ENCODE measurements at places on chromosomes 12 and 14.

GRCh38 chr12:12214635-12215131 is 52.2 kb downstream of the LRP6 start:
- DNase-seq: no peak

- no peak for DNase-seq
These were observed 70.2 kb upstream of the NCOR2 start for GRCh38 chr12:124637581-124637981.

GRCh38 chr12:109738209-109738608 is 24.6 kb downstream of the FAM222A start:
- DNase-seq: no peak

- DNase-seq: no peak
These were observed 18.8 kb upstream of the SLCO1A2 start for GRCh38 chr12:21353487-21353886.

DNA sequence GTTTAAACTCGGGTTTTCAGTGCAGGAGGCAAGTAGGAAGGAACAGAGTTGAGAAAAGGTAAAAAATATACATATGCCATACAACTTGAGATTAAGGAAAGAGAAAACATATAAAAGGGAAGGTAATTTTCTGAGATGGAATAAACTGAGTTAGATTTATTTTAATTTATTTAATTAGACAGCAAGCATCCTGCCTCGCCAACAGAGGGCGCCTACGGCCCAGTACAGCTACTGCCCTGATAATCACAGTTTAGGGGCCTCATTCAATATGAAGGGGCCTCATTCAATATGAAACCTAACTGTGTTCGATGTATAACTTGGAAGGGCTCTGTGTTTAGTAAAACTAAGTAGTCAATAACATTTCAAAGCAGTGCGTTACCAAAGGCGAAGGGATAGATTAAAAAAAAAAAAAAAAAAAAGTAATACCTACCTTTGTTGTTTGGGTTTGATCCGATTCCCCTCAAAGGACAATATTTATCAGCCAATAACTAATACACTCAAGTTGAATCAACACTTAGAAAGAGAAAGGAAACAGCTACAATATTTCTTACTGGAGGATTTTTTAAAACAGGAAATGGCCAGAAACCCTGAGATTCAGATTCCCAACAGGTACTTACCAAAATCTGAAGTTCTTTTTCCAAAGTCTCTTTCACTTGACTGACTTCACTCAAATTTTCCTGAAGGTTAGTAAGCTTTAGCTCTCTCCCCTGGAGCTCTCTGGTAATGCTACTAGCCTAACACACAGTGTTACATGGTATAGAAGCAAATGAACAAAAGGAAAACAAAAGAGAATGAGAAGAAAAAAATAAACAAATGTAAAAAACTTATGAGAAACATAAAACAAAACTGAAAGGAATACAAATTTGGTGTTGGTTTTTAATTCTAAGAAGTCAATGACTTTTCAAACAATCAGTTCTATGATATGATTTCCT is 70.0 kb upstream of the VPS33A start:
- peak; percentile 71 for DNase-seq

- no peak for DNase-seq
These were observed 1.0 kb upstream of the PTMS start for GRCh38 chr12:6765048-6765633.

GRCh38 chr12:53461059-53461458 is 9.2 kb downstream of the PCBP2 start:
- DNase-seq: no peak

GRCh38 chr12:67442347-67442841 is 173.2 kb downstream of the CAND1 start:
- no peak for DNase-seq

DNA sequence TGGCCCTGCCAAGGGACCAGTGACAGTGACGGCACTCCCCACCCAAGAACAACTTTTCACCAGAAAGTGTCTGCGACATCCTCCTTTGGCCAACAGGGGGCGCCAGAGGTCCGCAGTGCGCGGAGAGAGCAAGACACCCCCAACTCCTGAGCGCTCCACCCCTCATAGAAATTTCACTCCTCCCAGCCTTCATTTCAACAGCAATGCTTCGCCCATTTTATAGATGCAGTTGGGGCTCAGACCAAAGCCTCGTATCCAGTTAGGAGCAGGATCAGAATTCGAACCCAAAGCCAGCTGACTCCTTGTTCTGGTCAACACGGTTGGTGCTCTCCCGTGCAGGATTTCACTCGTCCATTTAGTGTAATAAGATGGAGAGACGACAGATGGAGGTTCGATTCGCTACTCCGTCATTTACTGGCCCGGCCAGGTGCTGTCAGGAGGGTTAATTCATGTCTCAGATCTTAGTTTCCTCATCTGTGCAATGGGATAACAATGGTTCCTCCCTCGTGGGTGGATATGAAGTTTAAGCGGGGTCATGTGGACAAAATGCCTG is 2.4 kb upstream of the POP5 start:
- DNase-seq: peak; percentile 66

DNA sequence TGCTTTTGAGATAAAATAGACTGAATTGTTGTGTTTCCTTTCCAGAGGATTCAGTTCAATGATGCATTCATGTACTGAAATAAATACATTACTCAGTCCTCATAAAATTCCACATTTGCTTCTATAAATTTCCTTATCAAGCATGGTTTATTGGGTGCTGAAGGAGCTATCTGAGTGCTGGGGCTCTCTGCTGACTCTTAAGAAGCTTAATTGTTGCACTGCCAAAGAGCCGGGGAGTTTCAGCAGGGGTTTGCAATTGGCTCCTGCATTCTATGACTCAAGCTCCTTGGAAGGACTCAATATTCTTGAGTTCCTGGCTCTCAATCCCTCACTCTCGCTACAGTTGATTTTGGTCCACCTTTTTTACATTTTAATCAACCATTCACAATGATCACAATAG is 69.8 kb upstream of the PYGL start:
- DNase-seq: no peak

DNA sequence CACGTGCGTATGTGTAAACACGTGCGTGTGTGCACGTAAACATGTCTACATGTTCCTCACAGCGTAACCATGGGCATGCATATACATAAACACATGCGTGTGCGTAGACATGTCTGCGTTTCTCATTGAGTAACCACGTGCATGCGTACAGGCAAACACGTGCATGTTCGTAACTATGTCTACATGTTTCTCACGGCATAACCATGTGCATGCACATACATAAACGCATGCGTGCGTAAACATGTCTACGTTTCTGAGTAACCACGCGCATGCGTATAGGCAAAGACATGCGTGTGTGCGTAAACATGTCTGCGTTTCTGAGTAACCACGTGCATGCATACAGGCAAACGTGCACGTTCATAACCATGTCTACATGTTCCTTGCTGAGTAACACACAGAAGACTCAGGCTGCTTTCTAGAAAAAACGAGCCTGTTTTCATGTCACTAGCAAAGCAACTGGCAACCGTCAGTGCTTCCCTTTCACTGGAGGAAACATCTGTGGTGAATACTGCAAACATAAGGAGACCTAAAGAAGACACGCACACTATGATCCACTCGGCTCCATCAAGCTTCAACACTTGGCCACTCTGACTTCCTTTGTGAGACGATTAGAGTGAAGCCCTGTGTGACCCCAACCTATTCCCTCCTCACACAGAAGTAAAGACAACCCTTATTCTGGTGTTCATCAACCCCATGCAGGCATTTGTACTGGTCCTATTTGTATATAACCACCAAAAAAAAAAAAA is 28.8 kb downstream of the POLE start:
- no peak for DNase-seq

DNA sequence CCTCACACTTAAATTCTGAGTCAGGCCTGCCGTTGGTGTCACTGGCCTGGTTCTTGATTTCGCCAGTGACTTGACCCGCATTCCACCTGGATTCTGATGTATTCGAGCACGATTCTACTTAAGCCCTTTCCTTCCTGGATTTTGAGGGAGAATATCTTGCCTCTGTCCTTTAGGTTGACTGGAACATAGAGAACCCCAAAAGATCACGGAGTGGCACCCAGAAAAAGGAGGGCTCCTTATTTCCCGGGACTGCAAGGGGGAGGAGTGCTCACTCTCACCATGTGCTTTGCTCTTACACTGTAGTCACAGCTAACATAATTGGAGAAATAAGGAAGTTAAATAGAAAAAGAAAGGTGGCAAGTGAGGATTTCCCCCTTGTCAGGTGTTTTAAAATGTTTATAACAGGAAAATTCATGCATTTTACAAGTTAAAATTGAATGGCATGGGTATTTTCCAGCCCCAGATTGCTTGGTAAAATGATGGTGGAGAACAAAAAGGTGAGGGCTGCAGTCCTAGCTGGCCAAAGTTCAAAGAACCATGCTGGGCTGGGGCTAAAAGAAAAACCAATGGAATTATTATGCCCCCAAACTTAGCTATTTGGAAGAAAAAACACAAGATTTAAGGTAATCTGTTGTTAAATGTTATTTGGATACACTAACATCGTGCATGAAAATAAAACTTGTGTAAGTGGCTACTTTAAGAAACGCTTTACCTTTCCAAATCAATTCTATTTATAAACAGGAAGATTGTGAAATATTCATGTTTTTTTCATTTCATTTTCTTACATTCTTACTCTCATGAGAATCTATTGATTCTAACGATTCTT is 8.9 kb downstream of the FOXA1 start:
- DNase-seq: no peak

DNA sequence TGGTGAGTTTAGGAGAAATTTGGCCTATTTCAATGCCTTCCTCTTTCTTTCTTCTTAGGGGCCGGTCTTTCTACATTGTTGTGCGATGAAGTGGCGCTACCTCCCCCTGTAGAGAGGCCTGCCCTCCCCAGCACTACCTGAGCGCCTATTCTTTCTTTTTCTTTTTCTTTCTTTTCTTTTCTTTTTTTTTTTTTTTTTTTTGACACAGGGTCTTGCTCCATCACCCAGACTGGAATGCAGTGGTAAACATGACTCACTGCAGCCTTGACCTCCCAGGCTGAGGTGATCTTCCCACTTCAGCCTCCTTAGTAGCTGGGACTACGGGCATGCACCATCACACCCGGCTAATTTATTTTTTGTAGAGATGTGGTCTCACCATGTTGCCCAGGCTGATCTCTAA is 136.1 kb upstream of the MAX start:
- no peak for DNase-seq

DNA sequence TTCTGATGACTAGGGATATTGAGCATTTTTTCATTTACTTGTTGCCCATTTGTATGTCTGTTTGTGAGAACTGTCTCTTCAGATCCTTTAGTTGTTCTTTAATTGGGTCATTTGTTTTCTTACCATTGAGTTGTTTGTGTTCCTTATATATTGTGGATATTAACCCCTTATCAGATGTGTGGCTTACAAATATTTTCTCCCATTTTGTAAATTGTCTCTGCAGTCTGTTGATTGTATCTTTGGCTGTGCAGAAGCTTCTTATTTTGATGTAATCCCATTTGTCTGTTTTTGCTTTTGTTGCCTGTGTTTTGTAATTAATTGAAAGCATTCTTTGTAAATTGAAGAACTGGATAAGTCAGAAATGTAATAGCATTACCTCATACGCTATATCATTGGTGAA is 459.1 kb upstream of the FOXG1 start:
- DNase-seq: no peak

DNA sequence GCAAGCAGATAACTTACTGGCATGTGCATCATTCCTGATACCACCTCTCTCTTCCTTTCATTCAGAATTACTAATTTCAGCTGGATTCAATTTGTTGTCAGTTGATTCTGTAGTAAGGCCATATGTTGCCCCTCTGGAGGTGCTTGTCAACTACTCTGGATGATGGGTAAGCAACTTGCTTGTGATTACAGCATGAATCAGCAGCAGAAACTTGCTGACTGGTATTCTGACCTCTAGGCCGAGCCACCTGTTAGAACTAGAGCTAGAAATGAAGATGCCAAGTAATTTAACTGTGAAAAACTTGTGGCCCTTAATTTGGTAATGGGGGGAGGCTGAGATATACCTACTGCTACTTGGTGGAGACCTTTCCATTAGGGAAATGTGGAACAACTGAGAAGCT is 5.1 kb downstream of the RNF10 start:
- peak; percentile 82 for DNase-seq

DNA sequence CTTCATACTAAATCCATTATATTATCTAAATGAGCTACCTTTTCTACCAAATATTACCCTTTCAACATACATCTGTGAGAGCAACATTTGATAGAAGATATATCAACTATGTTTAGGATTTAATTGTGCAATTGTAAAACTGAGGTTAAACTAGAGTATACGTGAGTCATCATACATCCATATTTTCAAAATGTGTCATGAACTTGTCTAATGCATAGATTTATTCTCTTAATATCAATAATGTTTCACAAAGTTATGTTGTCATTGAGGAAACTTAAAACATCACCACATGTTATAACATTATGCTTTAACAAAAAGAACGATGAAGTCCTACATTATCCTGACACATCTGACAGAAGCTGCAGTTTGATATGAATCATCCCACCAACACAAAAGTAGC is 645.5 kb upstream of the NOVA1 start:
- DNase-seq: no peak

GRCh38 chr12:92046557-92047392 is 98.9 kb downstream of the BTG1 start:
- DNase-seq: no peak

DNA sequence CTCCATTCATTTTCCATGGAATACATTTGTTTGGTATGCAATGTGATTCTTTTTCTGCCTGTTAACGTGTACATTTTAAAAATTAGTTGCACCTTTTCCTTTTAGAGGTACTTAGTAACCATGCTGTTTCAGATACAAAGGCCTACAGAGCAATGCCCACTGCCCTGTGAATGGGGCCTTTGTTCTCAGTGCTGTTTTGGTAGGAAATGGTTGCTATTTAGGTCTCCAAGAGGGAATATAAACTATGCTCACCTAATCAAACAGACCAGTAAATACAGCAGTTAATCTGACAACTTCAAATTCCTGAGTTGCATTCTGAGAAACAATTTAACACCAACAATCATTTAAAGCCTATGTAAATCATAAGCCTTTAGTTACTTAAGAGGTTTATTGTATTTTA is 188.7 kb downstream of the BCAT1 start:
- DNase-seq: no peak

- DNase-seq: no peak
These were observed 10.3 kb upstream of the AMN start for GRCh38 chr14:102911991-102912761.

GRCh38 chr12:5059358-5059757 is 15.7 kb downstream of the KCNA5 start:
- no peak for DNase-seq

- DNase-seq: no peak
These were observed 6.6 kb downstream of the KRT6A start for GRCh38 chr12:52486166-52487105.
